ENCODE measurements at places on chromosomes 3 and 15.

DNA sequence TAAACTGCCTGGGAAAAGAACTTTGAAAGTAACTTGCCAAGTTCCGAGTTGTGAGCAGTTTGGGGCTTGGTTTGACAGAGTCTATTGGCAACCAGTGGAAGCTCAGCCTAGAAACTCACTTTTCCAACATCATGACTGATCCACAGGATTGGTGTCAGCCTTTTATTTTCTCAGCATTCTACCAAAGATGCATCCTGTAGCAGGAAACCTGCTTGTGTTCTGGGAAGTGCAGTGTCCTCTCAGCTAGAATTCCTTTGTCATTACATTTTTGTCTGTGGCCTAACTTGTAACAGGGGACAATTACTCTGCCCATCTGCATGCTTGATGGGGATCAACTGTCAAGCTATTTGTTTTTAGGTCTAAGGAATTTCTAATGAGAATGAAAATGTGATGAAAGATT lies 116.7 kb upstream of the LMOD3 start:
- DNase-seq, result no peak

DNA sequence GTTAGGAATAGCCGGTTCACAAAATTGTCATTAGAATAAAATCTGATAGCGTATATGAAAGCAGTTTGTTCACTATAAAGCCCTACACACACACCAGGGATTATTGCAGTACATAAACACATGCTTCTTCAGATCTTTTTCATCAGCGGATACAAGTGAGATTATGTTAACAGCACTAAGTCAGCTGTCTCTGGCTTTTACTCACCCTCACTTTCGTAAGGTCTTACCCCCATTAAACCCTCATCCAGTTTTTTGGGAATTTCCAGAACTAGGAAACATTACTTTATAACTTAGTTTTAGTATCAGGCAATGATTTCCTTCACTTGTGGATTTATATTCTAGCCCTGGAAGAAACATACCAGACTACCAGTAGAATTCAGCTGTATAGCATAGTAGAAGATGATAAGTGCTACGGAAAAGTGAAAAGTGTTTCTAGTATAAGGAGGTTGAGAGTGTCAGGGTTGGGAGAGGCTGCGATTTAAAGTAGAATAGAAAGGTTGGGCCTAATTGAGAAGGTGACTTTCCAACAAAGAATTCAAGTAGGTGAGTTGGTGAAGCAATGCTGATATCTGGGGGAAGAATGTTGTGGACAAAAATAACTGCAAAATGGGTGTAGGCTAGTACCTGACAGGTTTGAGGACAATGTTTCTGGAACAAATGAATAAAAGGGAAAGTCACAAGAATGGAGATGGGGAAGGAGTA lies 22.7 kb downstream of the TMEM207 start:
- DNase-seq, result no peak

DNA sequence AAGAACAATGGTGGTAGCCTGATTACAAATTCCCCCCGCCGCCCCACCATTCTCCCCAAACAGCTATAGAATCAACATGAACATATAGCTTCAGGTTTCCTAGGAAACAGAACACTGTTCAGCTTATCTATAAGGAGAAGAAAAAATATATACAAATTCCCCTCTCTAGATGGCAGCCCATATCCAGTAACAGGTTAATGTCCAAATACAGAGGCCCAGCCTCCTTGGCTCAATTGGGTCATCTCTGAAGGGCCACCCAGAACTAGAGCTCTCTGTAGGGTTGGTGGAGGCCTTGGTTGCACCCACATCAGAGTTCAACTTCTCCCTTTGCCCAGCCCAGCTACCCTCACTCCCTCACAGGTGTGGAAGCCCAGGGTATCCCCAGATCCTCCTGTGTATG lies 91.5 kb upstream of the ADAMTS17 start:
- DNase-seq, result peak; percentile 20

DNA sequence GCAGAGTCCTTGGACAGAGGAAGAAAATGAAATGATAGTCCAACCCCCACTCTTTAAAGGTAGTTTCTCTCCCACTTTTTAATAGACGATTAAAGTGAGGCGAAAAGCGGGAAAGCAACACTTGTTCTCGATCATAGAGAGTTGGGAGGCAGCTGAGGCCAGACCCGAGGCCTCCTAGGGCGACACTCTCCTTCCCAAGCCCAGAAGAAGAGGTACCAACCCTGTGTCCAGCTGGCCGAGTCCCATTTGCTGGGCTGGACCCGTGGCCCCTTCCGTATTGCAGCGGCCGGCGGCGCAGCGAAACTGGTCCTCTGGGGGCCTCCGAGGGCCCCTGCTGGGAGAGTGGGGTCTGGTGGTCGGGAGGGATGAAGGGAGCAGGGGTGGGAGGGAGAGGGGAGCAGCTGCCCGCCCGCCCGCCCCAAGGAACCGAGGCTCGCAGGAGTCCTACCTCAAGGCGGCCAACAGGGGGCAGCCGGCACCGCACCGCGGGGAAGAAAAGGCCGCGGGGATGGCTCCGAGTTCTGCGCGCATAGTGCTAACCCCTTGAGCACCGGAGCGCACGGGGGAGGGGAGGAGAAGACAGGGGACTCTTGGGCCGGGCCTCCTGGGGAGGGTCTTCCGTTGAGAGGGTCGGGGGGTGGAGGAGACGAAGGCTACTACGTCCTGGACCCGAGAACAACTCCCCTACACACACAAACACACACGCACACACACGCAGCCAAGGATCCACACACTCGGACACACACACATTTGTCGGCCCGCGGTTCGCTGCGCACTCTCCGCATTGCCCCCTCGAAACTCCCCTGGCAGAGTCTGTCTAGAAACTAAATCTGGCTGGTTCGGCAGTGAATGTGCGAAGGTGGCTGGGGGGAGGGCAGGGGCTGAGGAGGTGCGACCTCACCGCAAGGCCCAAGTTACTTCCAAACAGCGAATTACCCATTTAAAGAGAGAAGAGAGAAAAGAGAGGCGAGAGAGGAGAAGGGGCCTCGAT lies 2.0 kb downstream of the WNT5A start:
- no peak for DNase-seq

GRCh38 chr3:130480736-130481135 lies 36.2 kb upstream of the COL6A6 start:
- DNase-seq, result peak; percentile 26

- no peak for DNase-seq
Measured at GRCh38 chr3:118683636-118684035, 351.0 kb downstream of the IGSF11 start.

DNA sequence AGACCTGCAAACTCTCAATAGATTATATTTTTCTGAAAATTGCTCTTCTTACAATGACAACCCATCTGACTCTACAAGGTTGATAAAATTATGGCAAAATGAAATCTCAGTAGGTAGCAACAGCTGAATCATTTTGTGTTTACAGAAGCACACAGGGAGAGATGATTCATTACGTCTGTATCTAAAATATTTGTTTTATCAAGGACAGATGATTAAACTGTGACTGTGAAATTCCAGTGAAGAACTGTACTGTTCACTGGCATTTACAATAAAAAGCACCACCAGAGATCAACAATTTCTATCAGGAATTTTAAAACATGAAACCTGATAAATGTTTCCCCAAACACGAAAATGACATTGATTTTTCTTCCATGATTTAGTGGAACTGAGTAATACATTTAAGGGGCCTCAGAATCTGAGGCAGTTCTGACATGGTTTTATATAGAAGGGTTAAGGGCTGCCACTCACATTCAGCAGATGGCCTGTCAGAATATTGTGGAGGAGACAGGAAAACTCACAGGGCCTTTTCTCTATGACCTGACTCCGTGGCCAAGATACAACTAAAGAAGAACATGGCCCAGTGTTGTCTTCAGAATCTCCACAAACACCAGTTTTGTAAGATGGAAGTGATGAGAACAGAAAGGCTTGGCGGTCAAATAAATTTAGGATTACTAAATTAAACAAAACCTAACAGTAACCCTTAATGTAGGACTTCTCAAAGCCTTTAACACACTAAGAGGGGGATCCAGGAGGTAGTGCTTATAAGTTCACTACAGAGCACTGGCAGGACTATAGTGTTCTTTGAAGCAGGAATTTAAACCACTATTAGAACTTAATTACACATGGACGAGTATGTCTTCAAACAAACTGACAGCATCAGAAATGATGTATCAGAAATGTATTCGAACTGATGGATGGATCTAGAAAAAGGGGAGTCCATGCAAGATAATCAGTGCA lies 25.9 kb downstream of the RAD18 start:
- DNase-seq, result peak; percentile 67

DNA sequence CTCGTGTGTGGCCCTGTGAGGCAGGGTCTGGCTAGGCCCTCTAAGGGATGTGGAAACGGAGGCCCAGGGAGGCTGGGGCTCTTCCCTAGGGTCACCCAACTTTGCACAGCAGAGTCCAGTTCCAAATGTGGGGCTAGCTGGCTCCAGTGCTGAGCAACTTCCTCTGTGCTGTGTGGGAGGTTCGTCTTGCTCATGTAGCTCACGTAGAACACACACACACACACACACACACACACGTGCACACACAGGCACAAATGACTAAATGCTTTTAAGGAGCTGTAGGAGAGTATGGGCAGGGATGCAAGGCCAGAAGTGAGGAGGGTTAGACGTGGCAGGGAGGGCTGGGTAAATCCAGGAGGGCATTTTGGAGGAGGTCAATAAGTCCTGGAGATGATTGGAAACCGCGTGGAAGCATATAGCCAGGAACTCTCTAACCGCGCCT lies 213.8 kb downstream of the RPLP1 start:
- no peak for DNase-seq

GRCh38 chr3:57128826-57129667 lies 36.1 kb downstream of the IL17RD start:
- no peak for DNase-seq

DNA sequence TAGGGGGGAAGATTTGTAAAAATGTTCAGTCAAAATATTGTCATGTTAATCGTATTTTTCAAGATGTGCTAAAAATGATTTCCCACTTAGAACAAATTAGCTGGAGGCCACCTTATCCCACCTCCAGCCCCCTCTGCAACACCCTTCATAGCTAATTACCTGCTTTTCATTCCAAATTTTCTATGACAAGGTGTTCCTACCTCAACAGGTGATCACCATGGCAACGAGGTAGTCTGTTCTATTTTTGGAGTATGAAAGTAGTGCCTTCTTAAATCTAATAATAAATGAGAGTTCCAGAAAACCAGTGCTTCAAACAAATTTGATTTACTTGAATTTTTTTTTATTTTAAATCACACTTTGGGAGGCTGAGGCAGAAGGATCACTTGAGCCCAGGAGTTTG lies 149.8 kb downstream of the FNDC3B start:
- no peak for DNase-seq
